ENCODE measurements at places on chromosomes 3 and 15.

GRCh38 chr3:151259664-151260063, 18.7 kb downstream of the P2RY14 start:
- no peak for DNase-seq

- DNase-seq = peak; percentile 73
Observed at GRCh38 chr3:24773798-24774197, 279.1 kb upstream of the THRB start.

DNA sequence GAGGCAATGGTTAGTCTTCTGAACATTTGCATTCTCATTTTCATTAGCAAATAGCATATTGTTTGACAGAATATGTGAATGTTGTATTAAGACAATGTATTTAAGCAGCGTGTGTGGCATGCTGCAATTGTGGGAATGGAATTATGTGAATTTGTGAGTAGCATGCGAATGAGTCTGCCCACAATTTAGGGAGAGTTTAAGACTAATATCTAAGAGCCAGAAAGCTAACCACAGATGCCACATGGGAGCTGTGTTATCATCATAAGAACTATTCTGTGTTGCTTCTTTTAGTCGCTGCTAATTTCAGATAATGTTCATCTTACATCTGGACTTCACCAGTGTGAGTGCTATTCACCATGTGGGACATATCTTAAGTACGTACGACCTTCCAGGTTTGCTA, 494.5 kb downstream of the RBMS3 start:
- DNase-seq = peak; percentile 40

- DNase-seq = no peak
Observed at GRCh38 chr3:182323898-182324297, 469.4 kb upstream of the ATP11B start.

DNA sequence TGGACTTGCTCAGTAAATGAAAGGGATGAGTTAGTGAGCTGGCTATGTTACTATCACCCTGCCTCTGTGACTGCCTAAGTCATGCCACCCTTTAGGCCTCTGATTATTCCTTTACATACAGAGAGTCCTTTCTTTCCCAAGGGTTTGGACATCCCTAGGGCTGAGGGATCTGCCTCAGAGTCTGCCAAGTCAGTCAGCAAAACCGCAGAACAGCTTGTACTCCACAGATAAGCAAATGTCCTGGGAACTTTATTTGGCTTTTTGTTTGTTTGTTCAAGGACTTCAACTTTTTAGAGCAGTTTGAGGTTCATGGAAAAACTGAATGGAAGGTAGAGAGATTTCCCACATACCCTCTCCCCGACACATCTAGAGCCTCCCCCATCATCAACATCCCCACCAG, 82.6 kb upstream of the TRIM42 start:
- peak; percentile 75 for DNase-seq

DNA sequence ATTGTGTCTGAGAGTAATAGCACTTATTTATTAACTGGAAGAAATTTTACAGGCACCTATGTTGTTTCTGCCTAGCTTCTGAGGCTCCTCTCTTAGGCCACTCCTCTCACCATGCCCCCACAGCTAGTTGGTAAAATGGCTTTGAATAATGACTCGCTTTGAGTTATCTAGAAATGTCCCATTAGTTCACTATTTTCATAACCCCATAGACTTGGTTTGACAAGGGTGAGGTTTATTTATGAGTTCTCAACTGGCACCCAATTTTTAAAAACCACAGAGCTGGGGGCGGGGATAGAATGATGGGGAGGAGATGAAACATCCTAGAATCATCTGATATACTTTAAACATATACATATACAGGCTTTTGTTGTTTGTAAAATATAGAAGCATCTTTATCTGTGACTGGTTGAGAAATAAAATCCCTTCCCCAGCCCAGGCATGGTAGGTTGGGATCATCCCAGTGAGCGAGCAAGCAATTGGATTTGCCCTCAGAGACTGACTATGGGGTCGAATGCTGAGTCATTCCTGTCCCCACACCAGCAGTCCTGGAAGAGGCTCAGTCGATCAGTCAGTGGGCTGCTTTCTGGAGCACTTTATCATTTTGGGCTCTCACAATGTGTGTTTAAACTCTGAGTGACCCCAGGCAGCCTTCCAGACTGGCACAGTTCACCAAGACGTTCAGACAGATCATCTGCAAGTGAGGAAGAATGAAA, 60.2 kb upstream of the TSEN2 start:
- DNase-seq = peak; percentile 32

GRCh38 chr3:81516042-81516441, 245.4 kb downstream of the GBE1 start:
- no peak for DNase-seq

GRCh38 chr3:140917772-140918171, 23.9 kb upstream of the SLC25A36 start:
- DNase-seq = no peak

DNA sequence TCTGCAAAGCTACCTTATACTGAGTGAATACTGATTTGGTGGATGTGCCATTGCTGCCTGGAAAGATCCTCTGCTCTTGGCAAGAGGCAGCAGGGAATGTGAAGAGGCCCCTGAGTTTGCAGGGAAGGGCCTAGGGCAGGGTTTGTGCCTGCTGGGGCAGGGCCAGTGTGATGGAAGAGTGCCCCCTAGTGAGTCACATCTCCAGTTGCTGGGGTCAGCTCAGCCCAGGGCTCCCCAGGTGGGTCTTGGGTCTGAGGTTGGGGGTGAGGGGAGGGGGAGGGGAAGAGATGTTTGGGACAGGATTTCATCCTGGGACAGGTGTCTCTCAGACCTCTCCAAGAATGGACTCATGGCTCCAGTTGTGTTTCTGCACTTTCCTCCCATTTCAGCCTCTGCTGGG, 4.1 kb upstream of the AMOTL2 start:
- peak; percentile 42 for DNase-seq

DNA sequence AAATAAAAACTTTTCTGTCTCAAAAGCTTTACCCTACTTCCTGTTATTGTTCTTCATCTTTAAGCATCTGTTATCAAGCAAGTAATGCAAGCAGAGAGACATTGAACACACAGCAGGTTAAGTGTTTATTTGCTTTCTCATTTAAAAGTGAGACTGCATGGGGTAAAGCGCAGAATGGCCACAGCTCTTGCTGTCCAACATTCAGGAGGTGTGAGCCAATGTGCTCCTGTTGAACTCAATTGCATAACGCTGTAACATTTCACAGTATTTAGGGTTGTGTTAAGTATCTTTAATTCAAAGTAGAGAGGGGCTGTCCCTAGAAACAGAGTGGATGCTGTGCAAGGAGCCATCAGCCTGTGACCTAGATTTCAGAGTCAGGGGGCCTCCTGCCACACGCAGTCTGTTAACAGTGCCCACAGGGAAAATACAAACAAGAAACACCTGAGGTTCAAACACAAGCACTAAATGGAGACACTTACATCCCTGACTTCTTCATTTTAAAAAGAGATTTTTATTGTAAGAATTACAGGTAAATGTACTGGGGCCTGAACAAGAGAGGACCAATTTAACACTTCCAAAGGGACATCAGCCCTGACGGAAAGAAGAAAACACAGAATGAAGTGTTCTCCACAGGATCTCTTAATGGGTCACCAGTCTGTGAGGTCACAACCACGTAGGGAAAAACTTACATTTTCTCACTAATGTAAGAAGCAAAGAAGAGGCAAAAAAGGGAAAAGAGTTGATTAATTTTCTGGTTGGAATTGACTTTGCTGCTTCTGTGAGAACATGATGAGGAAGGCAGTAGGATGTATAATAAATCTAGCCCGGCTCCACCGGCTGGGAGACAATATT, 815.1 kb downstream of the VGLL3 start:
- no peak for DNase-seq

GRCh38 chr15:67179411-67179995, 75.0 kb downstream of the AAGAB start:
- no peak for DNase-seq

DNA sequence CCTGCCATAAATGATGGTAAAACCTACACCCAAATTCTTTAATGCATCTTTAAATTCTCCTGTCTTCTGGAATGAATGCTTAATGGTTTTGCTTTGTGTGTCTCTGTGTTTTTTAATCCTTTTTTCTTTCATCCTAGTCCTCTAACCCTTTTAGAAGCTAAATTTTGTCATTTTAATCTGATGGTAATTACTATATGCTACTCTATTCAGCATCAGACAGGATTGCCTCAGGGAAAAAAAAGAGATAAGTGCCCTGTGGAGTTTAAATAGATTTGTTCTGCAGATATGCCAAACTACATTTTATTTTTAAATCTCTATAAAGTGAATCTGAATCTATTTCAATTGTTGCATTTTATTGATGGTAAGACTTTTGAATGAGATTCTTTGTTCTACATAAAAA, 966.8 kb downstream of the NSUN3 start:
- no peak for DNase-seq

- DNase-seq = peak; percentile 33
Observed at GRCh38 chr3:38327335-38328009, 19.1 kb upstream of the XYLB start.

GRCh38 chr15:39194106-39194830, 386.6 kb upstream of the THBS1 start:
- DNase-seq = peak; percentile 62

DNA sequence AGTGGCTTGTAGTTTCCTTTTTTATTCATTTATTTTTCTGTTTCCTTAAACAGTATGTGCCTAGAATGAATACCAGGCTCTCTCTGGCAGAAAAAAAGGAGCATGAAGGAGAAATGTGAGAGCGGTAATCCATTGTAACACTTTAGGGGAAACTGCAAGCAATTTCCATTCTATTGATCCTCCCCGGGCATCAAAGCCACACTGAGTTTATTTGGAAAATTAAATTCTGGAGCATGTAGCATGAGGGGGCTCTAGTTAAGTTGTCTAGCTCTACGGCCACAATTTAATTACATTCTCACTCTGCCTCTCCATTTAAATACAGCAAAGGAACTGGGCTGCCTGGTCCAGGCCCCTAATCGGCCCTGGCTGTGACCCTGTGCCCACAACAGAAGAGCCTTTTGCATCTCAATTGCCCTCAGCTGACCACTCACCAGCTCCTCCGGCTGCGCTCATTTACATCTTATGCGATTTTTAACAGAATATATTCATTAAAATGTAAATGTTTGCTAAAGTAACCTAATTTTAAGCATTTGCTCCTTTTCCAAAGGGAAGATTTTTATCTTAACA, 72.9 kb downstream of the MEGF11 start:
- no peak for DNase-seq

GRCh38 chr3:195796795-195797194, 14.9 kb downstream of the MUC4 start:
- DNase-seq = no peak

- peak; percentile 71 for DNase-seq
Observed at GRCh38 chr3:187616307-187616972, 53.8 kb downstream of the SST start.

GRCh38 chr3:129417326-129417725, 11.1 kb downstream of the EFCAB12 start:
- DNase-seq = peak; percentile 89

- DNase-seq = peak; percentile 34
Observed at GRCh38 chr3:130997289-130997688, 29.3 kb downstream of the ASTE1 start.

GRCh38 chr15:38795471-38796245, 231.0 kb upstream of the RASGRP1 start:
- peak; percentile 50 for DNase-seq

DNA sequence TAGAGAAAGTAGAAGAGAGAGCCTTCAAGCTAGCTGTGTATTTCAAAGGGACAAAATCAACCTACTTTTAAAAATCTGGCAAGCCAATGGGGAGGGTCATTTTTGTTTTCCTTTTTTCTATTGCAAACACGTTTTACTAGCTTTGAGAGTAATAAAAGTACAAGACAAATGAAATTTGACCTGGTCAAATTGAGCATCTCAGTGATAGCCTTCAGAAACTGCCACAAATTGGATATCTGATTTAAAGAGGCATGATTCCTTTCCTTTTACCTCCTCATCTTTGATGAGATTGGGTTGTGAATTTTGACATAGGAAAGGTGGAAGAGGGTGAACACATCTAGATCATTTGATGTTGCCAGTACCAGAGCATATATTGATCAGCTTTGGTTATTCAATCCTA, 53.6 kb upstream of the RBMS3 start:
- no peak for DNase-seq

DNA sequence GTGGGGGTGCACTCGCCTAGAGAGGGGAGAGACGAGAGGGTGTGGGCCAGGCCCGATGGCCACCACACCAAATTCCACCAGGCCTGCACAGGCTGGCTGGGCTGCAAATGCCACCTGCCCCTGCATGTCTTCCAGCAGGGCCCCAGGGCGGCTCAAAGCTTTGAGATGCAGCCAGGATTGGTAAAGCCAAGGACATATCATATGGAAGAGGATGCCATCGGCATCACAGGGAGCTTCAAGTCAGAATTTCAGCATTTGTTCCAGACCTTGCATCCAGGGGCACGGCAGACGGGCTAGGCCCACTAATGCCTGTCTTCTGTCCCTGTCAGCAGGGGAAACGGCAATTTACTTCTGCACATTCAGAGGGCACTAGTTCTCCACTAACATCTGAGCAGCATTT, 97.8 kb downstream of the NUP210 start:
- no peak for DNase-seq

GRCh38 chr3:101996832-101997231, 147.5 kb downstream of the NFKBIZ start:
- DNase-seq = no peak

GRCh38 chr15:59105854-59106253, 908 bp downstream of the CCNB2 start:
- DNase-seq = no peak
